ENCODE measurements at places on chromosomes 7 and 10.

DNA sequence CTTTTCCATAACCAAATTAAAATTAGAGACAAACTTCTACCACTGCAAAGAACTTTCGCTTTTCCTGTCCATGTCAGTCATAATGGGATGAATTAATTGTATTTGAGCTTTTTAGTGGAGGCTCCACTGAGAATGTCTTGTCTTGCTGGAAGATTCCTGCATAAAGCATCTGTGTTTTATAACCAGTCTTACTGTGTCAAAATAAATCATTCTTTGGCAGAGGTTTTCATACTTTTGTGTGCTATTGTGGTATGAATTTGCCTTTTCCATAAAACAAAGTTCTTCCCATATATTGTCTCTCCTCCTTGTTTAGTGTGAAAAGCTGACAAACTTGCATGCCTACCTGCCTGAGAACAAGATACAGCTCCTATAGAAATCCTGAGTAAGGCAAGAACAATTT lies 124.8 kb upstream of the CCDC6 start:
- DNase-seq = no peak

- no peak for DNase-seq
Measured at GRCh38 chr10:125407000-125407502, 246.7 kb upstream of the CTBP2 start.

- no peak for DNase-seq
Measured at GRCh38 chr7:45143616-45144015, 14.0 kb upstream of the RAMP3 start.

GRCh38 chr7:154871507-154871906 lies 131.4 kb downstream of the PAXIP1 start:
- DNase-seq = no peak

DNA sequence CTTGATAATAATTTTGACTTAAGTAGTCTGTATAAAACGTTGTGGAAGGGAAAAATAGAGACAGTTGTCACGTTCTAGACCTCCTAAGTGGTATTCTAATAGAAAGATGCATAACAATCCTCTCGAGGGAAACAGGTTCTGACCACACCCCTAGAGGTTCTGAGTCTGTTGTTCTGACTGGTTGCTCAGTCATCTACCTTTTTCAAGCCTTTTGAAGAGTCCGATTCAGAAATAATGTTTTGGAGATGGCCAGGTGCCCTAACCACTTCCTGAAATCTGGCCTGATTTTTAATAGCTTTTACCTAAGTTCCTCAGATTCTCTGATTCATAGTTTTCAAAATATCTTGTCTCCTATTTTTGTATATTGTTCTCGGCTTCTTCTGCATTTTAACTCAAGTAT lies 175.6 kb downstream of the HDAC9 start:
- no peak for DNase-seq

DNA sequence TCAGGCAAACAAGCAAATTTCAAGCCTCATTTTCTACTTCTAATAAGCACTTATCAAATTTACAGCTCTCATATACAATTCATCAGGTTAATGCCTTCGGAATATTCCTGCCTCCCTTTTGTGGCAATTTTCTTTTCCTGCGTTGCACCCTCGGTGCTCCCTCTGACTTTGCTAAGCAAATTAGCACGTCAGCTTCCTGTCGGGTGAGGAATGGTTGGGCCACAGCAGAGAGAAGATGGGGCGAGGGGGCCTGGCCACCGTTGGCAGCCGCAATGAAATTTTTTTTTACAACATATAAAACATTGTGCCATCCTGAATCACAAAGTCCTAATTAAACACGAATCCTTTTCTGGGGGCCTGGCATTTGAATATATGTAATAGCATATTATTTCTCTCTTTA lies 28.1 kb downstream of the ELFN1 start:
- DNase-seq = no peak

GRCh38 chr7:76282344-76283253 lies 19.9 kb upstream of the HSPB1 start:
- DNase-seq = no peak

DNA sequence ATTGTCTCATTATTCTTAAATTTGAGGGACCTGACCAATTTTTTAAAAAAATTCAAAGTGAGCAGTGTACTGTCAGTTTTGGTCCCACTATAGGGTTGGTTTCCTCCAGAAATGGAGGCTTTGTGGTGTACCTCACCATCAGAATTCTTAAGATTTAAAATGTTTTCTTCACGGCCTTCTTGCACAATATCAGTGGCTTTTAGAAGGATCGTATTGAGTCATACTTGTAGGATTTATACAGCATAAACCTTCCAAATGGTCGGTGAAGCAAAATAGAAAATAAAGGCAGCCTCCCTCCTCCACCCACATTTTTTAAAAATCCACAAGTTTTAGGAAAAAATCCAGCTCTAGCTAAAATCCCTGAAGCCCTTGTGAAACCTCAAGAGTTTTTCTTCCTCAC lies 126.4 kb downstream of the RNLS start:
- DNase-seq = no peak

DNA sequence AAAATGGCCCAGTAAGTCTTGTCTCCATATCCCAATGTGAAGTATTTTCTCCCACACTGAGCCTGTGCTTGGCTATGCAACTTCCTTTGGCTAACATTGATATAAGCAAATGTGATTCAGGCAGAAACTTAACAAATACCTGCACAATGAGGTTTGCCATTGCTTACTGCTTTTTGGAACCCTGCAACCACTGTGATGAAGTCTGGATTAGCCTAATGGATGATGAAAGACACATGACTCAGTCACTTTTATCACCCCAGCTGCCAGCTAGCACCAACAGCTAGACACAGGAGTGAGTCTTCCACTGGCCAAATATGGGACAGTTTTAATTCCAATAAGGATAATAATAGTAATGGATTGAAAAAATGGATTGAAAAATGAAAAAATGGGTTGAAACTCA lies 854.5 kb downstream of the GRM8 start:
- DNase-seq = no peak

GRCh38 chr7:76260171-76260703 lies 42.2 kb upstream of the HSPB1 start:
- peak; percentile 33 for DNase-seq

DNA sequence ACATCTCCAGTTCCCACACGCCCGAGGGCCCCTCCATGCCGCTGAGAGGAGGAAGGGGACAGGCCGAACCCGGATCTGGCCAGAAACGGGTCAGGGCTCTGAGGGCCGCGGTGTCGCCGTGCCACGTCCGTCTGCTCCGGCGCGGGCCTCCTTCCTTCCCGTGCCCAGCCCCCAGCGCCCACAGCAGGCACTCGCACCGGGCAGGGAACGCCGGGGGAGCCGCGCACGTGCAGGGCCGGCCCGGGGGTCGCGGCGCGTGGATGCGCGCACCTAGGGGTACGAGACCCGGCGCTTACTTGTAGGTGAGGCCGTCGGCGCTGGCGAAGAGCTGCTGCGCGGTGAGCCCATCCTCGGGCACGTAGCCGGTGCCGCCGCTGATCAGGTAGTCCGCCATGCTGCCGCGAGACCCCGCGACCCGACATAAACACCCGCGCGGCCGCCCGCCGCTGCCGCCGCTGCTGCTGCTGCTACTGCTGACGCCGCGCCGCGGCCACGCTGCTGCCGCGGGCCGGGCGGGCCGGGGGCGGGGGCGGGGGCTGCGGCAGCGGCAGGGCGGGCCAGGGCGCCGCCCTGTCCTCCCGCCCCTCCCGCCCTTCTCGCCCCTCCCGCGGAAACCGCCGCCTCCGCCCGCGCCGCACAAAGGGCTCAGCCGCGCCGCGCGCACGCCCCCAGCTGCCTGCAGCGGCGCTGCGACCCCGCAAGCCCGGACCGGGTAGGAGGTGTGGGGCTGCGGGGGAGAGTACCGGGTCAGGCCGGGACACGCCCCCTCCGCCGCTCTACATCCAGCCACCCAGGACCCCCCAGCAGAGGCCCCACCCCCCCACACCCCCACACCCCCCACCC lies 4.1 kb downstream of the IMPDH1 start:
- peak; percentile 36 for DNase-seq

- DNase-seq = no peak
Measured at GRCh38 chr10:34184397-34184796, 630.7 kb downstream of the PARD3 start.

DNA sequence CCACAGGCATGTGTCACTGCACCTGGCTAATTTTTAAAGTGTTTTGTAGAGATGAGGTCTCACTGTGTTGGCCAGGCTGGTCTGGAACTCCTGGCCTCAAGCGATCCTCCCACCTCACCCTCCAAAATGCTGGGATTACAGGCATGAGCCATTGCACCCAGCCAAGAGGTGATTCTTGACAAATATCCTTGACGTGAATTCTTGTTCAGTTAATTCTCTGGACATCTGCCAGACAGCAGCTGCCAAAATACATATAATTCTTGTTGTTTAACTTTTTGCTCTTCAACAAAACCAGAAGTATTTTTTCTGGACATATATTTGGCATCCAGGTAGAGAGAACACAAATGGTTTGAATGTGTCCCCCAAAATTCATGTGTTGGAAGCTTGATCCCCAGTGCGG lies 3.2 kb downstream of the ACADSB start:
- DNase-seq = no peak

DNA sequence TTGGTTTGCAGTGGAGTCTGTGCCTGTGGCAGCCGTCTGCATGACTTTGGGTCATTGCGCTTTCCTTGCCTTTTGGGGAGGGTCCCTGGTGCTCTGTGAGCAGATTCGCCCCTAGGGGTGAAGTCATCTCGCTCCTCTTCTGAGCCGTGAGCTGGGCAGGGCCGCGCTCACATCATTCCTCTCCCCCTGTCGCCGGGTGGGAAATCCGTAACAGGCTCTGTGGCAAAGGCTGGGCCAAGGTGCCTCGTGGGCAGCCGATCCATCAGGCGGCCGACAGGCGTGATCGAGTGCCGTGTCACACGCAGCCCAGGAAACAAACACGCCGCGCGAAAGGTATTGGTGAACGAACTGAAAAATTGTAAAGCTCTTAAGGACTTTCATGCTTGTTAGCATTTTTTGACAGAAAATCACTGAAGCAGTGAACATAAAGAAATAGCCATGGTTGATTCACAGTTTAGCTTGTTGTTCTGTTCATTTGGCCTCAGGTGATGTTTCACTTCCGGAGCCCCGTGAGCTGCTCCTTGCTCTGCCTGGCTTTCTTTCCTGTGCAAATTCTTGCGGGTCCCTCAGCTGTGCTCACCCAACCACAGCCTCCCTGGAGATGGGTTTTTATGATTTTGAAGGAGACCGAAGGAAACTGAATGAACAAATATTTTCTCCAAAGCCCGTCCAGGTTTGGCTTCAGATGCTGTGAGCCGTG lies 122.1 kb downstream of the NKX6-2 start:
- no peak for DNase-seq

DNA sequence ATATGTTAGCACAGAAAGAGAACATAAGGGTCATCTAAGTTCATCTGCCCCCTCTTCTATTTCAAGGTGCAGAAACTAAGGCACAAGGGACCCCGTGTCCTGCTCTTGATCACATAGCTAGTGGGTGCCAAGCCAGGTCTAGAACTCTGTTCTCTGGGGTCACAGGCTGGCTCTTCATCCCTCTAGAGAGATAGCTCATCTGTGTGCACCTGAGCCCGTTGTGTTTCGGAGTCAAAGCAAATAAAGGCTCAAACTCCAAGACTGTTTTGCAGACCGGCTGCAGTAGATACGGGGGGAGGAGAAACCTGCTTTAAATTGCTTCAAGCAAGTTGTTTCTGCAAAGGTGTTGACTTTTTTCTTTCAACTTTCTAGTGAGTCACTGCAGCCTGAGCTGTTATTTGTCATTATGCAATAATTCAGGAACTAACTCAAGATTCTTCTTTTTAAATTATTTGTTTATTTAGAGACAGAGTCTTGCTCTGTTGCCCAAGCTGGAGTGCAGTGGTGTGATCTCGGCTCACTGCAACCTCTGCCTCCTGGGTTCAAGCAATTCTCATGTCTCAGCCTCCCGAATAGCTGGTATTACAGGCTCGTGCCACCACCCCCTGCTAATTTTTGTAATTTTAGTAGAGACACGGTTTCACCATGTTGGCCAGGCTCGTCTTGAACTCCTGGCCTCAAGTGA lies 6.5 kb downstream of the BLVRA start:
- DNase-seq = no peak
